Muscle of back (tissue), 13 donors: ENCODE measurements at places on chromosomes 4 and X.

DNA sequence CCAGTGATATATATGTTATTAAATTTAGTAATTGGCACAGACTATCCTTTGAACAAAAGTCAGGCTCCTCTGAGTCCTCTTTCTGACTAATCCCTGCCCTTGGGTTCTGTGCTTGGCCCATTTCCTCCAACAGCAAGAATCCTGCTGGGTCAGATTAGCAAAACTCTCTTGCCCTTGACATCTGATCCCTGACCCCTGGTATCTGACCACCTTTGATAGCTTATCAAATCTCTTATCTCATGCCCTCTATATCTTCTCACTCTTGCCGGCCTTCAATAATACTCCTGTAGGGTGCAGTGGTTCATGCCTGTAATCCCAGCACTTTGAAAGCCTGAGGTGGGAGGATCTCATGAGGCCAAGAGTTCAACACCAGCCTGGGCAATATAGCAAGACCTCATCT is 245.5 kb upstream of the FAM47A start:
- DNase-seq = no peak

DNA sequence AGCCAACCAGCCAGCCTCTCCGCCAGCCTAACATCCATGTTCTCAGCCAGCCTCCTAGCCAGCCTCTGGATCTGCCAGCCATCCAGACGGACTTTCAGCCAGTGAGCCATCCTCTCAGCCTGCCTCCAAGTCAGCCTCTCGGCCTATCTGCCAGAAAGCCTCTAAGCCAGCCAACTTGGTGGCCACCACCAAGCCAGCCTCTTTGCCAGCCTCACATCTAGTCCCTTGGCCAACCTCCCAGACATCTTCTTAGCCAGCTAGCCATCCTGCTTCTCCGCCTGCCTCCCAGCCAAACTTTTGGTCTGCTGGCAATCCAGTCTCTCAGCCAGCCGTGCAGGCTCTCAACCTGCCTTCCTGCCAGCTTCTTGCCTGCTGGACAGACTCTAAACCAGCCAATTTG is 16.4 kb upstream of the ARAP2 start:
- DNase-seq = no peak

GRCh38 chrX:42900947-42901346 is 123.0 kb upstream of the PPP1R2C start:
- no peak for DNase-seq

GRCh38 chr4:171484681-171485080 is 328.5 kb upstream of the GALNTL6 start:
- no peak for DNase-seq

DNA sequence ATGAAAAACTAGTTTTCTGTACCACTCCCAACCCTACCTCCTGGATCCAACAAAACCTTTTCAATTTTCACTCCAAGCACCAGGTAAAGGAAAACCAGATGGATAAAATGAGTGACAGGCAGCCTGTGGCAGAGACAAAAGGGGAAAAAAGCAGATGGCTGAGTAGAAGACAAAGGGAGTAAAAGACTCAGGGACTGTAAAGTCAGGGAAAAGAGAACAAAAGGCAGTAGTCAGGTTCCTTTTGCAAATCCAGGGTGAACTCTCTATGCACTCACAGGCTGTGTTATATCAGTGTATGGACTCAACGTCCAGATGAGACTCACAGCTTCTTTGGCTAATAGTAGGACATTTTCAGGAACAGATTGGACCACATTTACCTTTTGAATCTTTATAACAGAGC is 54.2 kb downstream of the QRFPR start:
- DNase-seq = no peak

DNA sequence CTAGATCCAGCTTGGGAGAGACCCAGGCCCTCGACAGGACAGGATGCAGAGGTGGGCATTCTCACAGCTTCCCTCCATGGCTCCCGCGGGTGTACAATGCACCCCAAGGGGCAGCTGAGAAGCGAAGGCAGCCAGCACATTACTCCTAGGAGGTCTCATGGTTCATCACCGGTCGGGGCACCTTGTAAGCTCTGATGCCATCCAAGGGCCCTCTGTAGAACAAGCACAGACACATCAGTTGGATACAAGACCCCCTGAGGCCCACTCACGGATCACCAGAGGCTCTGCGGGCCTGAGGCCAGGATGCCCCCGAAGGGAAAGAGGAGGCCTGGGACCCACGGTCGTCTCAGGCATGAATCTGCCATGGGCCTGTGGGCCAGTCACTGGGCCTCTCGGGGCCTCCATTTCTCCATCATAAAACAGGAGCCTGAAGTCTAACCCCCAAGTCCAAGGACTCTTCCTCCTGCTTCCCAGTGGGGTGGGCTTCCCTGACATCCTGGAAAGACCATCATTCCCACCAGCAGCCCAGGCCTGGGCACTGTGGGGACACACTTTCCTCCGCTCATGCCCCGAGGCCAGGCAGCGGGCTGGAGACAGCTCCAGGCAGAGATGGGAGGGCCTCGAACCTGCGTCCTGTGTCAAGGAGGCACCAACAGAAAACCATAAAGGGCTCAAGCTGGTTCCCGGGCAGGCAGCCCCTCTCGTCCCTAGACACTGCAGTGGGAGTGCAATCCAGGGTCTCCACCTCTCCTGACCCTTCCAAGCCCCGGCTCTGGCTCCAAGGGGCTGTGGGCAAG is 20.1 kb downstream of the HMX1 start:
- DNase-seq = no peak

- no peak for DNase-seq
Observed at GRCh38 chr4:15901998-15902397, 36.5 kb downstream of the FGFBP1 start.

GRCh38 chr4:99811850-99812249 is 4.8 kb upstream of the DAPP1 start:
- DNase-seq = no peak

- DNase-seq = peak; percentile 80
Observed at GRCh38 chrX:126165721-126166461, at the start of gene DCAF12L2. Gene DCAF12L2 (minus strand): TSS chrX:126166289. CDS start chrX:126165924, 365 bp downstream.

DNA sequence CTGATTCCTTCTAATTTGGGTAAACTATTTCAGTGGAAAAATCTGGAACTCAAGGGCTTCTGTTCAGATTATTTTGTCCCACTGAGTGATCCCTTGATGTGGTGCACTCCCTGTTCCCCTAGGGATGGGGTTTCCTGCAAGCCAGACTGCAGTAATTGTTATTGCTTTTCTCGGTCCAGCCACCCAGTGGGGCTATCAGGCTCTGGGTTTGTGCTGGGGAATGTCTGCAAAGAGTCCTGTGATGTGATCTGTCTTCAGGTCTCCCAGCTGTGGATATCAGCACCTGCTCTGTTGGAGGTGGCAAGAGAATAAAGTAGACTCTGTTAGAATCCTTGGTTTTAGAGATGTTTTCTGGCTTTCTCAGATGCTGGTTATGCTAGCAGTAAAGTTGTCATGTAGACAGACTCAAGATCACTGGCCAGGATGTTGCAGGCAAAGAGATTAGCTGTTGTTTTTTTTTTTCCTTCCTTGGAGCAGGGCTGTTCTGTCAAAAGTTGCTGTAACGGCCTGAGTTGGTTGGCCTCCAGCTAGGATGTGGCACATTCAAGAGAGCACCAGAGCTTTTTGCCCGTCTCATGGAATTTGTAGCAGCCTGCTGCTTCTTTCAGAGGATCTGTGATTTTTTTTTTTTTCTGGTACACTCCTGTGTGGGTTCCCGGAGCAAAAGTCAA is 1314.0 kb downstream of the PCDH19 start:
- DNase-seq = no peak

- DNase-seq = no peak
Observed at GRCh38 chr4:33386764-33387163, 2666.6 kb downstream of the PCDH7 start.

- DNase-seq = no peak
Observed at GRCh38 chrX:15269120-15269519, 763 bp downstream of the ASB9 start.

- no peak for DNase-seq
Observed at GRCh38 chr4:71533121-71533520, 194.3 kb downstream of the SLC4A4 start.

DNA sequence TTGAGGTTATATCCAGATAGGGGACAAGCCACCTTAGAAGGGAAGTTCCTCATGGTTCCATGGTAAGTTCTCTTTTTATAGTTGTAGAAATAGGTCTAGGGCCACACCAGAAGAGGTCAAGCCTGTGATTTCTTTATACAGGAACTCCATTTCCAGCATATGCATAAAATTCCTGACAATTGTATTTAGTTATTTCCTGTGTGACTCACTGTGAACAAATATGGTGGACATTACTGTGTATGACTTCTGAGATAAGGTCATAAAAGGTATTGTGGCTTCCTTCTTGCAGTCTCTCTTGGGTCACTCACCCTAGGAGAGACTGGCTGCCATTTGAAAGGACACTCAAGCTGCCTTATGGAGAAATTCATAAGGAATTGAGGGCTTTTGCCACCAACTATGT is 2.2 kb upstream of the C4orf36 start:
- DNase-seq = no peak

DNA sequence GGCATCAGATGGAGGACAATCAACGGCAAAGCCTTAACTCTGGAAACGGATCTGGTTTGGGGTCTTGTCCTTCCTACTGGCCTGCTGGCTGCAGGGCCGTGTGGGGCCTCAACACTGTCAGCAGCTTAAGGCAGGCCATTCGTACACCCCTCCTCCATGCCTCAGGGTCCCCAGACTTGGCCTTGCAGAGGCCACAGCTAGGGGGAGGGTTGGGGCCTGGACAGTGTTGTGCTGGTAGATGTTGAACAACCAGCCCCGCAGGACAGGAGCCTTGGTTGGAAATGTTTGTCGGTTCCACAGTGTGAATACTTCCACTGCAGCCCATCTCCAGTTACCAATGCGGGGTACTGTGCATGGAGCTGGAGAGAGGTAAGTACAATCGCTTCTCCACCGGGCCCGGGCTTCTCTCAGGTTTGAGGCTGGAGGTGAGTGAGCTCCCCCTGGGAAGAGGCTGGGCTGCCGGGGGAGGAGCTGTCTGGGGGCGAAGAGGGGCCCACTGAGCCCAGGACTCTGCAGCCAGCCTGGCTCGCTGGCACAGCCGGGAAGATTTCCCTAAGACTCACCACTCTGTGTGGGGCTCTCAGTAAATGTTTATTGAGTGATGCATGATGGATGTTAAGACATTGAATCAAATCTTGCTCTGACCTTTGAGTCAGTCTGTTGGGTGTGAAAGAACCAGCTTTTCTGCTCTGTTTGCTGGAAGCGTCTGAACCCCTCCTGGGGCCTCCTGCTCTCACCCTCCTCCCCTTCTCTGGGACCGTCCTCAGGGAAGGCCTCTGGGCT is 19.7 kb upstream of the GPR78 start:
- DNase-seq = no peak

- no peak for DNase-seq
Observed at GRCh38 chr4:176262243-176262642, 6.8 kb downstream of the ASB5 start.

- DNase-seq = no peak
Observed at GRCh38 chr4:150938873-150939499, 76.1 kb downstream of the LRBA start.

DNA sequence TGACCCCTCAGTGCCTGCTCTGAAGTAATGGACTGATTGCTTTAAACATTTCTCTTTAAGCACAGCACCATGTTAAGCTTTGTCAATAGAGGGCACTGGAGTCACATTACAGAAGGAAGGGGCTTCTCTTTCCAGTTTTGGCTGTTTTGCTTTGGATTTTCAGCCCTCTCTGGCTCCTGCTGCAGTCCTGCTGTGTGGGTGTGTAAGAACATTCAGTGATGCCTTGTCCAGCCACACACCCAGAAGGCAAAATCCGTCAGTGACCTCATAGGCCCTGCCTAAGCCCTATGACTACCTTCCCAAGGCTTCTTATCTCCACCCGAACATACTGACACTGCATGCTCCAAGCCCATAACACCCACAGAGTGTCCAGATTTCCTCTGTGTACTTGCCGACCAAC is 215.3 kb upstream of the CTSO start:
- peak; percentile 72 for DNase-seq

DNA sequence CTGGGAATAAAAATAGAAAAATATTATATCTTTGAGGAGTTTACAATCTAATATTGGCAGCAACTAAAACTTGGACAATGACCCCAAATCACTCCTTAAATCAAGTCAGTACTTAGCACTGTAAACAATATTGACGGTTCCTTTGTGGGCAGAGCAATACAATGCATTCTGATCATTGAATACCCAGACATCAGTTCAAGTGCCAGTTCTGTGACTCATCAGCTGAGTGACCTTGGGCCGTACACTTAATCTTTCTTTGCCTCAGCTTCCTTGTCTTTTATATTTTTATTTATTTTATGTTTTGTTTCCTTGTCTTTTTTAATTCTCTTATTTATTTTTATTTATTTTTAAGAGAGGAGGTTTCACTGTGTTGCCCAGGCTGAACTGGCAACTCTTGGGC is 112.2 kb upstream of the ANXA3 start:
- DNase-seq = no peak

DNA sequence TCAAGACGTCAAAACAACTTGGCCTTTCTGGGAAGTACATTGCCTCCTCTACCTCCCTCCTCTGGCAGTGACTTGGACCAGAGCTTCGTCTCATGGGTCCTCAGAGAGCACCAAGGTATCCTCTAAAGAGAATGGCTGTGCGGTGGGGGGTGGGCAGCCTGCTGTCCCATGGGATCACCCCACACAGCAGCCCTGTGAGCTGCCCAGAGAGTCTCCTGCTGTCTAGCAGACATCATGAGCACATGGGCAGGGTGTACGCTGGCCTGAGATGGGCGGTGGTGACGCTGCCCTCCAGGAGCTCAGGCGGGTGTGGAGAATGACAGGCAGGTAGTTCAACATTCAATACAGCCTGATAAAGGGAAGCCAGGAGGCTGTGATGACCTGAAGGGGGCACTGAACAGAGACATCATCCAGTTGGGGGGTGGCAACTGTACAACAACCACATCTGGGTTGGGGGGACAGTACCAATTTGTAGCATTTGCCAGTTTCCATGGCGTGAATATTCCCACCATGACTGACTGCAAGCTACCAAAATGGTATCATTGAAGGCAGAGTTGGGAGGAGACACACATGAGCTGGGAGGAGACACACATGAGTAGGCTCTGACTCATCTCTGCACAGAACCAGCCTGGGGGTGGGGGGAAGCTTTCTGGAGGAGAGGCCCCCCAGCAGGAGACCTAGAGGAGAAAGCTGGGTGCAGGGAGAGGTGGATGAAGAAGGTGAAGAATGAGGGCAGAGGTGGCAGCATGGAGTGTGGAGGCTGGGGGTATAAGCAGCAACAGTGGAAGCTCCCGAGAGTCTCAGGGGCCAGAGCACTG is 35.9 kb downstream of the C4orf50 start:
- DNase-seq = no peak

GRCh38 chr4:90542216-90542615 is 415.0 kb downstream of the CCSER1 start:
- no peak for DNase-seq

- DNase-seq = no peak
Observed at GRCh38 chr4:4641661-4642495, 100.0 kb upstream of the STX18 start.

- no peak for DNase-seq
Observed at GRCh38 chrX:118943102-118943501, 31.3 kb upstream of the LONRF3 start.
